ENCODE measurements at places on chromosomes 7 and 10.

DNA sequence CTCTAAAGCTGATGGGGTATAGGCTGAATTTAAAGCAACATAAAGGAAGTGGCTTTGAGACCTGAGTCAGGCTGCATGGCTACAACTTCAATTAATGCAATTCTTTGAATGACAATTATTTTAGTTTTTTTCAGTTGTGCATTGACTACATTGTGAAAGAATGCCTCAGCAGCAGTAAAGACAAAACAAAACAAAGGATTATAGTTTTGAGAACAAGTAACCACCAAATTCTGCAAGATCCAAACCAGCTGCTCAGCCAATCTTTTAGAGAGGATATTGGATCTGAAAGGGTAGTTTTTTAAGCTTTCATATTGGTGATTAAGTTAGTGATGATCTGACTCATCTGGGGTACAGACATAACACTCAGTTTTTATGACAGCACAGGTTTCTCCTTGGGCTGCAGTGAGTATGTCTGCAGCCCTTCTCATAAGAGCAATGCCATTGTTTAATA is 40.6 kb upstream of the ABCA13 start:
- DNase-seq = peak; percentile 74

- no peak for DNase-seq
These were observed 629.0 kb downstream of the CCSER2 start for GRCh38 chr10:84957427-84957826.

GRCh38 chr10:96212911-96213310 is 58.5 kb downstream of the BLNK start:
- DNase-seq = no peak

GRCh38 chr10:97810446-97810845 is 38.6 kb upstream of the SFRP5 start:
- DNase-seq = peak; percentile 20
